ENCODE measurements at places on chromosomes 11 and 22.

DNA sequence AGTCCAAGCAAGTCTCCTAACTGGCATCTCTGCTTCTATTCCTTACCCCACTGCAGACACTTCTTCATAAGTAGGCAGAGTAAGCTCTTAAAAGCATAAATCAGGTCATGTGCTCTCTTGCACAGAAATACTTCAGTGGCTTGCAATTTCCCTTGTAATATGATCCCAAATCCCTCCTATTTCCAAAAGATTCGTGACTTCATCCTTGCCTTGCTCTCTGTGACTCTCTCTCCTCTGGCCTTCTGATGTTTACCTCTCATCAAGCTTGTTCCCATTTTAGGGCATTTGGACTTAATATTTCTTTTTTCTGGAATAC lies 37.4 kb upstream of the NCR3LG1 start:
- no peak for DNase-seq

DNA sequence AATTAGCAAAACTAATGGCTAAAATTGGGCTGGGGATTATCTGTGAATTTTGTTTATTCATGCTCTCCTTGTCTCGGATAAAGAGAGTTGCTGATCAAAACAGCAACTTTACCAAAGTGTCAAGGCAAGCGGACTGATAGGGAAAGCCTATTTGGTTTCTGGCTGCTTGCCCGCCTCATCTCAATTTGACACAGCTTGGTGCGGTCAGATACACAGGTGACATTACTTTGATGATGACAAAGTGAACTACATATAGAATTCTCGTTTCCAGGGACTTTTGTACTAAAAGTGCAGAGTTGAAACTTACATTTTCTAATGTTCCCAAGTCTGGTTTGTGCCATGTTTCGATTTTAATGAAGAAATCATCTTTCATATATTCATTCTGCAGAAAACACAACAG lies 22.8 kb downstream of the PITPNB start:
- DNase-seq = no peak

GRCh38 chr22:29784451-29785361 lies 17.5 kb downstream of the UQCR10 start:
- no peak for DNase-seq

GRCh38 chr11:32706985-32707741 lies 87.3 kb downstream of the CCDC73 start:
- DNase-seq = no peak

- no peak for DNase-seq
These were observed 80.7 kb upstream of the NAV2 start for GRCh38 chr11:19631712-19632498.

DNA sequence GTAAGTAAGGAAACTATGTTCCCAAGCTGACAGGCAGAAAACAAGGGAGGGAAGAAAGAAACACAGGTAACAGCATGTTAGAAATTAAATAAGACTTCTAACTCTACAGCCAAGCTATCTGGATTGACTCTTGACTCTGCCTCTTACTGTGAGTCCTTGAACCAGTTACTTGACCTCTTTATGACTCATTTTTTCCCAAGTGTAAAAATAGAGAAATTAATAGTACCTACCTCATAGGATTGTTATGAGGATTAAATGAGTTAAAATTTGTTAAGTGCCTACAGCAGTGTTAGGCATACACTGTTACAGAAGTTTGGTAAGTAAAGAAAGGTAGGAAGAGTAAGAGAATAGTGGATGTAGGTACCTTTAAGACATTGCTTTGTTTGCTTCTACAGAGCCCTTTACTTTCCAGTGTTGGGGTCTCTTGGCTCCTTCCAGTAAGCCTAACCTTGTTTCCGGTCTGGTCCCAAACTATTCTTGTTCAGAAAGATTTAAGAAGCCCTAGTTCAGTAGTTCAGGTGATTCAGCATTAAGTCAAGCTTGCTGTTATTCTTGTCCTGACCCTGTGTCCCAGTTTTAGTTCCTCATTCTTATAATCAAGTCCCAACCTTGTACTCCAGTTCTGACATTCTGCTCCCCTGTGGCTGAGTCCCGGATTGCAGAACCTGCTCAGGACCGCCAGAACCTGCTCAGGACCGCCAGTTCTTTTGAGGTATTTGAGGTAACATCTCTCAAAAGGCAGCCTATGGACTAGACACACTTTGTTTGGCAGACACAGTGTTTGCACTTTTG lies 963.4 kb upstream of the CCDC90B start:
- no peak for DNase-seq

GRCh38 chr22:41382098-41382578 lies 396 bp downstream of the TEF start:
- DNase-seq = peak; percentile 38

- no peak for DNase-seq
These were observed 470.9 kb downstream of the ETS1 start for GRCh38 chr11:128116447-128116846.

GRCh38 chr11:7548659-7549274 lies 35.0 kb downstream of the PPFIBP2 start:
- DNase-seq = peak; percentile 22

- DNase-seq = no peak
These were observed 4.9 kb downstream of the HIPK3 start for GRCh38 chr11:33262011-33262645.

- no peak for DNase-seq
These were observed 72.1 kb upstream of the SLC25A18 start for GRCh38 chr22:17491090-17491640.

DNA sequence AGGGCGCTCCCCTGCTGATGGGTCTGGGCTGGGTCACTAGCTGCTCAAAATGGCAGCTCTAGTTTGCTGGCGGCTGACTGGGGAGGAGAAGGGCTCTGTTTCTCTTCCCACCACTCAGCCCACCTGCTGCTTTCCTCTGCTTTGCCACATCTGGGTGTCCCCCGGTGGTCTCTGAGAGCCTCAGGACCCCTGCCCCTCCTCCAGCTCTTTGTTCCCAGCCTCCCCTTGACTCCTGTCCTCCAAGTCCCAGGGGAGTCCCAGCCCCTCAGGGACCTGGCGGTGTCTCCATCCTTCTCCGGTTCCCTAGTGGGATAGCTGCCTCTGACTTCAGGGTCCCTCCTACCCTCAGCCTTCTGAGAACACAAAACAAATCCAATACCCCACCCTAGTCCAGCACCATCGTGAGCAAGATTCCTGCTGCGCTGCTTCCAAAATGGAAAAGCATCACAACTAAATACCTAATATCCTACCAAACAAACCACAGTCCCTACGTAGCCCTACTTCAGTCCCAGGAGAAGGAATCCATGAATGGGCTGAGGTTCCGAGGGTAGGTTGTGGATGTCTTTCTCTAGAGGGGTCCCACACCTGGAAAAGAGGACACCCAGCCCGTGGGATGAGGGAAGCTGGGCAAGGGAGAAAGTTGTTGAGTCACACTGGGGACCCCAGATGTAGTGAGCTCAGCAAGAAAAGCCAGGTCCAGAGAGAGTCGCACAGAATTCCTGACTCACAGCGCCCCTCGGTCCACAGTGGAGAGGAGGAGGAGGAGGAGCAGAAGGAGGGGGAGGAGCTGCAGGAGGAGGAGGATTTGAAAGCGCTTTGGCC lies 45.0 kb upstream of the NNMT start:
- no peak for DNase-seq

- no peak for DNase-seq
These were observed 338.6 kb upstream of the B3GAT1 start for GRCh38 chr11:134750619-134751018.

- no peak for DNase-seq
These were observed 24.2 kb downstream of the OR5B17 start for GRCh38 chr11:58334708-58335107.

GRCh38 chr11:83477772-83478171 lies 191.6 kb upstream of the CCDC90B start:
- no peak for DNase-seq

- no peak for DNase-seq
These were observed 4.7 kb downstream of the FADS2 start for GRCh38 chr11:61832754-61833153.

All from CD4-positive, alpha-beta T cell treated with Interleukin-15 for 4 hours (primary cell).